ENCODE measurements at places on chromosomes 16 and 17. TPM values are rescaled to one million over a fixed set of nuclear protein-coding genes. Genes with fewer than 3 reads are reported as not detected.

DNA sequence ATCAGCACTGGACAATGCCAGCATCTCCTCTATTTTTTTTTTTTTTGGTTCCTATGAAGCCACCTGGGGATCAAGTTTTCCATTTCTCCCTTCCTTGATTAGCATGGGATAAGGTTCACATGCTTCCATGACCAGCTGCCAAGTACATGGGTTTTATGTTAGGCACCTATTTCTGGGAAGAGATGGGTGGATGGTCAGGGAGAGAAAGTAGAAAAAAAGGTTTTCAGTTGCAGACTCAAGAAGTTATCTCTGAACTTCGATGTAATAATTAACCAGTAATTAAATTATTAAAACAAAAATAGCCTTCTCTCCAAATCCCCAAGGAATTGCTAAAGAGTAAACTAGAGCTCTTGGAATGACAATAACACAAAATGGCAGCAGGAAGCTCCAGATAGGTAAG, 164.9 kb upstream of the MAF start:
- no peak for DNase-seq

DNA sequence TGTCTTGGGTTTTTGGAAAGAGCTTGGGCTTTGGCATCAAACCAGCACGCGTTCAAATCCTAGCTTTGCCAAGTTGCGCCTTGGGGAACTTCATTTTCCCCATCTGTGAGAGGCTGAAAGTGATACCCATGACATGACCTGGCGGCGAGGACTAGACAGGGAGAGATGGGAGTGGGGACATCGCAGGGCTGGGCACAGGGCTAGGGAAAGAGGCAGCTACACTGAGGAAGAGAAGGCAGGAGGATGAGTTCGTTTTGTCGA, 202.9 kb downstream of the IRF8 start:
- DNase-seq, result no peak

SCARF1 gene
- 7.3 TPM for polyA plus RNA-seq

DNA sequence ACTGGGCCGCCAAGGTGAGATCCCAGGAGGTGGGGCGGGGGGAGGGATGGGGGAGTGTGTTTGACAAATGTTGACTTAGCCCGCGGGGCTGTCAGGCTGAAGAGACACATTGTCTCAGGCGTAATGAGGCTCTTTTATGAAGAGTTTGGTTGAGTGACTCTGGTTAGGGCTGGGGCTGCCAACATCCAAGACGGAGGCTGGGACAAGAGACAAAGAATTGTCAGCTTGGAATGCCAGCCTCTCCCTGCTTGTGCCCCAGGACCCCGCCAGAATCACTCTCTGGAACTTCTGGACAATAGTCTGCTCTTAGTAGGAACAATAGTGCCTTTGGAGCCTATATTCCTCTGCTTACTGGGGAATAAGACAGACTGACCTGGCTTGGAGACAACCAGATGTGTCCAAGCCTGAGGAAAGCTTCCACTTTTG, 24.0 kb downstream of the PCTP start:
- peak; percentile 71 for DNase-seq

DNA sequence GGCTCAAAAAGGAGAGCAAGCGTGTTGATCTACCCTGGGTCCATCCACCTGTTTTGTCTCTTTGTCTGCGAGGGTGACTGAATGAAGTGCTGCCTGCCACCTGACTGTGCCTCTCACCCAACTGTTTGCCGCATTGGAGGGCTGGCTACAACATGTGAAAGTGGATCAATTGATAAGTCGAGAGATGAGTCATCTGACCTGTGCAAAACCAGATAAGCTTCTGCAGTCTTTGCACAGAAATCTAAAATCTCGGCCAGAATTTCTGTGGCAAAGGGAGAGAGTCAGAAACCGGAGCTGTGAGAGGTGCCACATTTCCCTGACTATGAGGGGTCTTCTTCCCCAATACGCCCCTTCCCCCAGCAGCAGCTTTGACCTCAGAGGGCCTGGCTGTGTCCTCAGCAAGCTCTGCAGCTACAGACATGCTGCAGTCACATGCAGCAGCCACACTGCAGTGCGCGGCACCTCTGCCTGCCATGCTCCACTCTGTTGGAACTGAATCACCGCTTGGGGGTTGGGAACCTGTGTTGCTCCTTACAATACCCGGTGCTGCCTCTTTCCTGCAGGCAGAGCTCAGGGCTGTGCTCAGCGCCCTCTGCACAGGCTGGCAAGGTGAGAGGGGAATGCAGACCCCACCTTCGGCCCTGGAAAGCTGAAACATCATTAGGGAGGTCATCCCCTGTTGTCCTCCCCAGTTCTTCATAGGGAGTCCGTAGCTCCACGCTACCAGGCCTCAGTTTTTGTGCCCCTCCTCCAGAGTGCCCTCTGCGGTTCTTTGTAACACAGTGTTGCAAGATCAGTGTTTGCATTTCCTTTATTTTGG, 16.2 kb upstream of the HAS3 start:
- no peak for DNase-seq

- no peak for DNase-seq
Observed at GRCh38 chr17:488993-489757, 136.6 kb upstream of the RPH3AL start.

GRCh38 chr17:47279062-47279801, 25.6 kb downstream of the ITGB3 start:
- DNase-seq, result peak; percentile 65

CLDN7 gene
- 58.4 TPM for polyA plus RNA-seq

DNA sequence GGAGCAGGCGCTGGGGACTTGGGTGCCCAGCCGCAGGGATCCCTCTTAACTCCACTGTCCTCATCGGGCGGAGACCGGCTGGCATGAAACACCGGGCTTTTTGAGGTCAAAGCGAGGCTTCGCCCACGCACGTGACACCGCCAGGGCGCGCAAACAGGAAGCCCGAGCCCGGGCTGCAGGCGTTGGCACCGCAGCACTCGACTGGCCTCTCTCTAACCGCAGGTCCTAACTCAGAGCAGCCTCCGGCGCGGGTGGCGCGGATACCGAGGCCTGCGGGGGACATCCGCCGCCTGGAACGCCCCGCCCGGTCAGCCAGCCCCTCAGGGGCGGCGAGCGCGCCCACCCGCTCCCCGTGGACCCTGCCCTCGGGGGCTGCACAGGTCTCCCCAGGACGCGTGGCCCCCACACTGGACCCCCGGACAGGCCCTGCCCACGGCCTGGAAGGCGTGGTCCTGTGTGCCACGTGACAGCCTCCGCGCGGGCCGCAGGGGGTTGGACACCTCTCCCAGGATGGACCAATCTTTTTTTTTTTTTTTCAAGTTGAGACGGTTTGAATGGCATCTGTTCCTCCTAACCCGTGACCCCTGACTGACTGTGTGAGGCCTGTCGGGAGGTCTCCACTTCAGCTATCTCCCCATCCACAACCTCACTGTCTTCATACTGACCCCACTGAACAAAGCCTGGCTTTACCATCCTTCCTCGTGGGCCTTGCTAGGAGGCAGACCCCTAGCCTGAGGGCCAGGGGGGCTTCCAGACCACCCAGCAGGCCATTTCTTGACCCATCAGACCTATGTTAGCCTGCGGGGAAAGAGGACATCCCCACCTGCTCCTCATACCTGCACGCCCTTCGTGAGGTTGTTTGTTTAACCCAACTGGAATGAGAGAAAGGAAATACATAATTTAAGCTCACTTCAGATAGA, 8.4 kb upstream of the SLC47A2 start:
- no peak for DNase-seq

GRCh38 chr16:66263168-66263972, 103.1 kb upstream of the CDH5 start:
- no peak for DNase-seq

ADAP2 gene
- 3.0 TPM for polyA plus RNA-seq

DNA sequence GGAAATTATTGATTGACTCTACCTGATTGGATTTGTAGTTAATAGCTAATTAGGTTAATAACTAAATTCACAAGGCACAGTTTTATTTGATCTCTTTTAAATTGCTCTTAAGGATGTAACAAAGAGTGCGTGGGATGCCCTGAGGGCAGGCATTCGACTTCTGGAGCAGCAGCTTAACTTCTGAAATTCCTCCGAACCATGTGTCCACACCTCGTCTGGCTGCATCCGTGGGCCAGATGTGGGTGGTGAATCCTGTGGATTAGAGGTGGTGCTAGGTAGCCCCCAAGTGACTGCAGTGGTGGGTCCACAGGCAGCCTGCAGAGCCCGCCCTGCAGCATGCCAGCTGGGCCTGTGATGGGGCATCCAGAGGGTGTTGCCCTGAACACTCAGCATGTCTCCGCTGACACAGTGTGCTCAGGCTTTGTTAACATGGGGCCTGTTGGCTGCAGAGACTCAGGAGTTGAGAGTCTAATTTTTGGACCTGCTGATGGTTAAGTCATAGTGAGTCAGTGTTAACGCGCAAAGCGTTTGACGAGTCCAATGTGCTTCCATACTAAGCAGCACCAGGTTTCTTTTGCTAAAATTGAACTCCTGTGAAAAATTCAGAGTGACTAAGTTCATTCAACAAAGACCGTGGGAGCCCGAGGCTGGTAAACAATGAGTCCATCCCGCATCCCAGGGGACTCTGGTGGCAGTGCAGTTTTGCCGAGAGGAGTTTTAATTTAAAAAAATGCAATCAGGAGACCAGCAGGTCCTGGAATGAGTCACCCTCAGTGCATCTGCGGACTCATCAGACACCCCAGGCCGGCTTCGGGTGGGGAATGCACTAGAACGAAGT, 3.8 kb upstream of the NPB start:
- DNase-seq, result no peak

DNA sequence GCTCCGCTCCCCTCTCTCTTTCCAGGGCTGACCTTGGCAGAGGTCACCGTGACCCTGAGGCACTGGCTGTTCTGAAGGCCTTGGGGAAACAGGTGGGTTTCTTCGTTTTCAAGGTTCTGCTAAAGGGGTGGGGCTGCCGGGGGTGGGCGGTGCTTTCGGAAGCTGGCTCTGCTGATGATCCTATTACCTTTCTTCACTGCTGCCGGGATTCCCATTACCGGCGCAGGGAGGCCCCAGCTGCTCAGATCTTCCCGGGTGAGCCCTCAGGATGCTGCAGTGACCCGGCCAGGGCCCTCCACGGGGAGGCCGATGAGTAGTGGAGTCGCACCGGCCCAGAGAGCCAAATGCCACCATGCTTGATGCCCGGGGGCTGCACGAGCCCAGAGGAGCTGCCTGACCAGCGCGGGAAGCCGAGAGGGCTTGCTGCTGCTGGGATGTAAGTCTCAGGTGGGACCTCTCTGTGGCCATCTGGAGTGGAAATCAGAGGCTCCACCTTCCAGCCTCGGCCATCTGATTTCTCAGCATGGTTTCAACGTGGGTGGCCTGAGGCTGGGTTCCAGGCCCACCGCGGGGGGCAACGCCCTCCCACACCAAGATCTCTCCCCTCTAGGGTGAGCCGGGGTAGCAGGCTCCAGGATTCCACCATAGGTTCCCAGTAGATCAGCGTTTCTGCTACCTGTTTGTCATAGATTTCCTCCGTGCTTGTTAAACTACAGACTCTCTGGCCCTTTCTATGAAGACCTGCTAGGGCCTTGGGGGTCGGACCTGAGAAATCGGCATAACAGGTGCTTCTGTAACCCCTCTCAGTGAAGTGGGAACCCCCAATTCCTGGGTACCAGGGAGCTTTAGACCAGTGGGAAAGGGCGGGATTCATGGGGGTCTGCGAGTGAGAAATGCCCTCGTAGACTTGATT, 21.6 kb upstream of the ADCY7 start:
- DNase-seq, result no peak

DNA sequence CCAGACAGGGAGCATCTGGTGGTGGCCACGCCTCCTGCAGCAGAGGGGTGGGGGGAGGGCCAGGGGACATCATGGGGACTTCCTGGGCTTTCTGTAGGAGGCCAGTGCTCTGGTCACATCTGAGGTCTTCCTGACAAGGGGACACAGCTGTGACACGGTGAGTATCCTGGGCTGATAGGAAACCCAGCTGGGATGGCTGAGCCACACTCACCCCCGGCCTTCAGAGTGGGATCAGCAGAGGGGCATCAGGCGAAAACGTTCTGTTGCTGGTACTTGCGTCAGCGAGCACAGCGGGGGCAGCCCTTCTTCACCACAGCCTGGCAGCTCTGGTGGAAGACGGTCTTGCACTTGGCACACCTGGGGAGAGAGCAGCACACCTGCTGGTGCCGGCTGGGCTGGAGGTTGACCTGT, 122.9 kb upstream of the SMURF2 start:
- DNase-seq, result no peak

- no peak for DNase-seq
Observed at GRCh38 chr17:13385481-13385911, 216.2 kb downstream of the HS3ST3A1 start.

DNA sequence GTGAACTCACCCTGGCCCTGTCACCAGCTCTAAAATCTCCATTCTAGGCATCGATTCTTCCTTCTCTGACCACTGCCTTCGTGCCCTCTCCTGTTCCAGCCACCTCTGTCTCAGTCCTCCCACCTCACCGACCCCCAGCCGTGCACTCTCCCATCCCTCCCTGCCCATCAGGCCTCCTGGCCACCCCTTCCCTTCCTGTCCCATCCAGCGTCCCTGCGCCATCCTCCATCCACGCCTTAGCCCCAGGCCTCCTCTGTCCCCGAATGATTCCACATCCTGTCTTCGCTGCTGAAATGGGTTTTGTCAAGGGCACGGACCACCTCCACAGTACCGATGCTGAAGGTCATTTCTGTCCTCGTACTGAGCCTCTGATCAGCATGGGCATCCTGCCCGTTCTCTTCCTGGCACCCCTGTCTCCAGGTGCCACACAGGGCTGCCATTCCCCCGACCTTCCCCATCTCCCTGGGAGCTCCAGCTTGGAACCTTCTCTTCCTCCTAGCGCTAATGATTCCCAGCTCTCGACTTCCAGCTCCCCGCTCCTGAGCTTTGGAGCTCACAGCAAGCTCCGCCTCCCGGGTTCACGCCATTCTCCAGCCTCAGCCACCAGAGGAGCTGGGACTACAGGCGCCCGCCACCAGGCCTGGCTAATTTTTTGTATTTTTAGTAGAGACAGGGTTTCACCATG, 2.6 kb downstream of the TRIM65 start:
- no peak for DNase-seq

GRCh38 chr17:71488851-71489250, 632.0 kb upstream of the SOX9 start:
- no peak for DNase-seq

DNA sequence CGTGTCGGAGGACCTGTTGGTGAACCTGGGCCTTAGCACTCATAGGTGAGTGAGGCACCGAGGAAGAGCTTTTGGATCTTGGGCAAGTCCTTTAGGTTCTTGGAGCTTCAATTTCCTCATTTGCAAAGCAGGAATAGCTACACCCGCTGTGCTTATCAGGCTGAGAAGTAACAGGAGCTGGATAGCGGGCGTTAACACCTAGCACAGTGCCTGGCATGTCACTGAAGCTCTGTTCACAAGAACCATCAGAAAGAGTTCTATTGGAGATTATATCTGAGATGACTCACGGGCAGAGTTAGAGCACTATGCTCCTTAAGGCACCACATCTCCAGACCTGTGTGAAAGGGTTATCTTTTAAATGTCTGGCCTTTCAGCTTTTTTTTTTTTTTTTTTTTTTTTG, 12.8 kb downstream of the MEOX1 start:
- DNase-seq, result no peak

DNA sequence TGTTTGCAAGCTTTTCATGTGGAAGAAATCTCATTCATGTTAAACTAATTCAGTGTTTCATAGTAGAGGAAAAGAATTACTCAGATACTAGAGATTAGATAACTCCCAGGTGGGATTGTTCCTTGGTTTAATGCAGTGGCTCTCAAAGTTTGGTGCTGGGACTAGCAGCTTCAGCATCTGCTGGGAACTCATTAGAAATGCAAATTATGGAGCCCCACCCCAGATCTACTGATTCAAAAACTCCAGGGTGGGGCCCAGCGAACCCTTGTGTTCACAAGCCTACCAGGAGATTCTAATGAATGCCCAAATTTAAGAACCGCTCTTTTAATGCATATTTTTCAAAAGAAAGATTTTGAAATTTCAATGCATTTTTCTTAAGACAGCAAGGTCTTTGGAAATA, 253.4 kb upstream of the CNTNAP4 start:
- no peak for DNase-seq

All from renal pelvis (tissue), 12 donors.